ENCODE measurements at places on chromosomes 6 and 20. TPM values are rescaled to one million over a fixed set of nuclear protein-coding genes. Genes with fewer than 3 reads are reported as not detected.

The SRMS gene
- total RNA-seq = not detected

The BFSP1 gene
- total RNA-seq = 3.3 TPM

The MRAP2 gene
- 3.6 TPM for total RNA-seq

The OPN5 gene
- not detected for total RNA-seq

The KIAA1755 gene
- 0.19 TPM for total RNA-seq

The HLA-DRA gene
- not detected for total RNA-seq

The RFX6 gene
- not detected for total RNA-seq

The SOBP gene
- 3.9 TPM for total RNA-seq

The NRSN2 gene
- total RNA-seq = 57.5 TPM

The VGLL2 gene
- not detected for total RNA-seq

The RSPH4A gene
- 0.19 TPM for total RNA-seq

The C20orf141 gene
- not detected for total RNA-seq

The LIME1 gene
- 2.9 TPM for total RNA-seq

The ANGPT4 gene
- total RNA-seq = not detected

The DACT2 gene
- total RNA-seq = not detected

The HTR1E gene
- not detected for total RNA-seq

The C20orf202 gene
- 0.33 TPM for total RNA-seq

The BPIFB1 gene
- total RNA-seq = not detected

The VEGFA gene
- total RNA-seq = 13.2 TPM

The GATA5 gene
- total RNA-seq = not detected

Measured in vein endothelial cell (primary cell).